ENCODE measurements at places on chromosomes 16 and 17.

GRCh38 chr17:16507918-16508533 lies 16.0 kb upstream of the LRRC75A start:
- no peak for DNase-seq

DNA sequence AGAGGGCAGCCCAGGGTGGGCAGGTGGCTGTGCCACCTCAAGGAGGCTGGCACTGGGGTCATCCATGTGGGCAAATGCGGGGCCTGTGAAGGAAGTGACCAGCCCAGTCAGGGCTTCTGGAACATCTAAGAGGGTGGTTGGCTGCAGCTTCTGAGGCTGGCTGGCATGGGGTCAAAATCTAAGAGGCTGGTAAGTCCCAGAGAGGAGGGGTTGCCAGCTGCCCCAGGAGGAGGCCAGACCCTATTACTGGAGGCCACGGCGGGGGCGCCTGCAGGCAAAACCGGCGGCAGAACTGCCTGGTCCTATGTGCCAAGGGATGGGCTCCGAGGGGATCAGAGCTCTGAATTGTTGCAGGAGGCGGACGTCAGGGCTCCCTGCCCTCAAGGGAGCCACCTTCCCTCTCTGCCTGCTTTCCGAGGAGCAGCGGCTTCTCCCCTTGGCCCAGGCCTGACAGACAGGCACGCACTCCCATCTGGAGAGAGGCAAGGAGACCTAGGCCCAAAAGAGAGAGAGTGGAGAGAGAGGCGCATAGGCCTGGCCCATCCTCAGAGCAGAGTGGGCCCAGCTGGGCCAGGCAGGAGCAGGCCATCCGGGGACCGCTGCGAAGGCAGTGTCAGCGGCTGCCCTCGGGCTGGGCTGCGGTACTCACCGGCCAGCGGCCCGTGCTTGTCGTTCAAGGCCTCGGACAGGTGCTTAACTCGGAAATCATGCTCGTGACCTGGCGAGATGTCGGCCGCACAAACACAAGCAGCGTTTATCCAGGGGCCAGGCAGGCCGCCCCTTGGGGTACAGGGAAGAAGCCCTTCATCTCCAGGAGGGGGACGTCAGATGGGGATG lies 10.9 kb downstream of the ZACN start:
- no peak for DNase-seq

- DNase-seq = no peak
Measured at GRCh38 chr16:89993971-89994370, 25.3 kb downstream of the DBNDD1 start.

DNA sequence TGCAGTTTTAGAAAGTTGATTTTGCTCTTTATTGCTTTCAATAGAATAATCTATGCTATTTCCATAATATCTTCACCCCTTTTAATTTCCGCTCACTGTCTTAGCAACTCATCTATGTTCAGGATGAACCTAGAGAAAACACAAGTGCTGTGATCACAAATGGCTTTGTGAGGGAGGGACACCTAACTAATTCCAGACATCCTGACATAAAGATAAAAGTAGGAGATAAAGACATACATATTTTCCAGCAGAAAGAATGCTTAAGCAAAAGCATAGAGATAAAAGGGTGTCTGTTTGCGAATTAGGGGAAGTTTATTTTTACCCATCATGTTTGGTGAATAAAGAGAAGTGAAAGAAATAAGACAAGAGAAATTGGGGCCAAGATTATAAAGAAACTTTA lies 254.2 kb downstream of the KCNJ2 start:
- no peak for DNase-seq

DNA sequence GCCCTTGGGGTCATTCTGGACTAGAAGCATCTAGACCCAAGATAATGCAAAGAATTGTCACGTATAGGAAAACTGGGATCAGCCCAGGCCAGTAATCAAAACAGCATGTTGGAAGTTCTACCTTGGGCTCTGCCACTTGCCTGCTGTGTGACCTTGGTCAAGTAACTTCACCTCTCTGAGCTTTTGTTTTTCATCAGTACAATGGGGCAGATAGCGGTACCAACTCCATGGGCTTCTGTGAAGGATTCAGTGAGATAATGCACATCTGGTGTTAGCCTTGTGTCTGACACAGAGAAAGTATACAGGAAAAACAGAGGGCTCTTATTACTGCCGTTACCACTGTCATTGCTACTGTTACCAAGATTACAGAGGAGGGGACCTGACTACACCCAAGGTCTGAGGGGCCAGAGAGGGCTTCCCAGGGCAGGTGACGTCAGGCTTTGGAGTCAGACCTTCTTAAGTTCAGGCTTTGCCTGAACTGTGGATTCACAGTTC lies 24.6 kb downstream of the CMIP start:
- DNase-seq = no peak

DNA sequence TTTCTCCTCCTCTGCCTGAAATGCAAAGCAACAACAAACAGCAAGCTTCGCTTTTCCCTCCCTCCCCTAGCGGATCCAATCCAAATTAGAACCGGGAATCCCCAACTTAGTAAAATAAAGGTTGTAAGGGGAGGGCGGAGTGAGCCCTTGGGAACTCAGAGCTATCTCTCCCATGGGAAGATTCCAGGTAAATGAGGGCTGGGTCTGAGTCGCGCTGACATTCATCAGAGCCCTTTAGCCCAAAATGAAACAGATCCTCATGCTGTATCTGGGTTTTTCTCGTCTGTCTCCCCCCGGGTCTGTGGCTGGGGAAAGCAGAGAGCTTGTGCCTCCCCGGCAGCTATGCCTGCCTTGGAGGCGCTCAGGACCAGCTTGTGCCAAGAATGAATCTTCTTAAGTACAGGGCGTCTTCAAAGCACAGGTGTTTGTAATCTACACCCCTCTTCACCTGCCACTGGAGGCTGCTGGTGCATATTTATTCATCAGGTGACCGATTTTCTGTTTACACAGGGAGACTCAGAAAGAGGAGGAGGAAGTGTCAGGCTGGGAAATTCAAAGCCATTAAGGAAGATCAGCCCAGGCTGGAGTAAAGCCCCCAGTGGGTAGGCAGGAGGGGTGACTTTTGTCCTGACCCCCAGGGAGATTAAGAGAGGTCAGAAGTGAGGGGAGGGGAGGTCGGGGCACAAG lies 55.0 kb upstream of the GSE1 start:
- DNase-seq = no peak

- peak; percentile 91 for DNase-seq
Measured at GRCh38 chr16:2023092-2024031, 3.3 kb upstream of the NHERF2 start.

GRCh38 chr16:68733570-68733969 lies 3.5 kb upstream of the CDH1 start:
- no peak for DNase-seq

DNA sequence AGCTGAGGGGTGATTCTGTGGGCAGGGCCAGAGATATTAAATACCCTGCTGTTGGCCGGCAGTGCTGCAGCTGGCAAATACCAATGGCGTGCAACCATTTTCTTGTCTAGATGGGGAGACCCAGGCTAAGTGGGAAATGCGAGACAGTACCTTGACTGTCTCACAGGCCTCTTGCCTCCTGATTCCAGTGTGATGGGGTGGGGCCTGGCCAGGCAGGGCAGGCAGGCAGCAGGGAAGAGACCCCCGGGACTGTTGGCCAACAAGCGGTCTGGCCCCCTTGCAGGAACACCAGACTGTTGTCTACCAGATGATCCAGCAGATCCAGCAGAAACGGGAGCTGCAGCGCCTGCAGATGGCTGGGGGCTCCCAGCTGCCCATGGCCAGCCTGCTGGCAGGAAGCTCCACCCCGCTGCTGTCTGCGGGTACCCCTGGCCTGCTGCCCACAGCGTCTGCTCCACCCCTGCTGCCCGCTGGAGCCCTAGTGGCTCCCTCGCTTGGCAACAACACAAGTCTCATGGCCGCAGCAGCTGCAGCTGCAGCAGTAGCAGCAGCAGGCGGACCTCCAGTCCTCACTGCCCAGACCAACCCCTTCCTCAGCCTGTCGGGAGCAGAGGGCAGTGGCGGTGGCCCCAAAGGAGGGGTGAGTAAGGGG lies 5.7 kb upstream of the CISD3 start:
- DNase-seq = no peak

GRCh38 chr17:64653985-64654355 lies 8.1 kb downstream of the SMURF2 start:
- no peak for DNase-seq

DNA sequence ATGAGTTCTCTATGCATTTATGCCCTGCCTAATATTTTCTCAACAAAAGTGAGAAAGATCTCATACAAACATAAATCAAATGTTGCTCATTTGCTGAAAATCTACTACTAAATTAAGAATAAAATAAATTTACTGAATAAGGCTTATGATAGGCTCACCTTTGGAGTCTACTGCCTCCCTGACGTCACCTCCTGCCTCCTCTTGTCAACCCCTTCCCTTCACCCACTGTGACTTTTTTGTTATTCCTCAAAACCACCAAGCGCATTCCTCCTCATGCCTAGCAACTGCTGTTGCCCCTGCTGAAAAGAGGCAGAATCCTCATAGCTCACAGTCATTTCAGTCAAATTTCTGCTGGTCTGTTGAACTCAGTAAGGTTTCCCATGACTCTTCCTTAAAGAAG lies 2422.2 kb downstream of the TP53TG3F start:
- DNase-seq = no peak

DNA sequence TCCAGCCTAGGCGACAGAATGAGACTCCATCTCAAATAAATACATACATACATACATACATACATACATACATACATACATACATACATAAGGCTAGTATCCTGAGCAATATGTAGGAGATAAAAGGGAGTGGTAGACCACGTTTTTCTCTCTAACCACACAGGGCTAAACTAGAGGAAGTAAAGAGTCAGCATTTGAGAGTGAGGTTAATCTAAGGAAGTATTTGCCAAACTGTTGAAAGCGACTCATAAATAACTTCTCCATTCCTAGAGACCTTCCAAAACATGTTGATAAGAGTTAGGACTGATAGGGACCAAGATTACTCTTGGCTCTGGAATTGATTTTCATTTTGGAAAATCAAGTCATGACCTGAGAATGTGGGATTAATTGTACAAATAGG lies 68.9 kb downstream of the NEUROD2 start:
- no peak for DNase-seq

DNA sequence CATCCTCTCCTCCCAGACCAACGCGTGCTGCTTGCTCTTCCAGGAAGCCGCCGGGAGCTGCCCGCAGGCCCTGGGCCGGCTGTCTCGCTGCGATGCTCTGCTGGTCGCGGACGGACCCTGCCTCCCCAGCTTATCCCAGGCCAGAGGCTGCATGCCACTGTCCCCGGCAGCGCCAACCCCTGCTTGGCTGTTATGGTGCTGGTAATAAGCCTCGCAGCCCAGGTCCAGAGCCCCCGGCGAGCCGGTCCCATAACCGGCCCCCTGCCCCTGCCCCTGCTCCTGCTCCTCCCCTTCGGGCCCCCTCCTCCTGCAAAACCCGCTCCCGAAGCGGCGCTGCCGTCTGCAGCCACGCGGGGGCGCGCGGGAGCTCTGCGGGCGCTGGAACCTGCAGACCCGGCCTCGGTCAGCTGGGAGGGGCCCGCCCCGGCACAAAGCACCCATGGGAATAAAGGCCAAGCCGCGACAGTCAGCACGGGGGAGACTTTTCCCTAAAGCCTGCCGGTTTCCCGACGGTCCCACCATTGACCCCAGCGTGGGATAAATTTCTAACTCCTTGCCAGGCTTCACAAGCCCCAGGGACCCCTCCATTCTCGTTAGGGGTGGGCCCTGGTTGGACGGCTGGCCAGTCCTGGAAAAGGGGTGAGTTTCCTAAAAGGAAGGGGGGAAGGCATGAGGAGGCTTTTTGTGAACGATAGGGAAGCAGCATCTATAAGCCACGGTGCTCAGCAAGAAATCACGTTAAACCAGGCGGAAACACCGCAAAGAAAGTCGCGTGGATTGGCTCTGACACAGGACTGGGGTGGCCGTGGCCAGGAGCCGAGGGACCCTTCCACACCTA lies 11.2 kb downstream of the ENPP7 start:
- DNase-seq = peak; percentile 76

- DNase-seq = no peak
Measured at GRCh38 chr16:80819988-80820387, 15.6 kb upstream of the CDYL2 start.

DNA sequence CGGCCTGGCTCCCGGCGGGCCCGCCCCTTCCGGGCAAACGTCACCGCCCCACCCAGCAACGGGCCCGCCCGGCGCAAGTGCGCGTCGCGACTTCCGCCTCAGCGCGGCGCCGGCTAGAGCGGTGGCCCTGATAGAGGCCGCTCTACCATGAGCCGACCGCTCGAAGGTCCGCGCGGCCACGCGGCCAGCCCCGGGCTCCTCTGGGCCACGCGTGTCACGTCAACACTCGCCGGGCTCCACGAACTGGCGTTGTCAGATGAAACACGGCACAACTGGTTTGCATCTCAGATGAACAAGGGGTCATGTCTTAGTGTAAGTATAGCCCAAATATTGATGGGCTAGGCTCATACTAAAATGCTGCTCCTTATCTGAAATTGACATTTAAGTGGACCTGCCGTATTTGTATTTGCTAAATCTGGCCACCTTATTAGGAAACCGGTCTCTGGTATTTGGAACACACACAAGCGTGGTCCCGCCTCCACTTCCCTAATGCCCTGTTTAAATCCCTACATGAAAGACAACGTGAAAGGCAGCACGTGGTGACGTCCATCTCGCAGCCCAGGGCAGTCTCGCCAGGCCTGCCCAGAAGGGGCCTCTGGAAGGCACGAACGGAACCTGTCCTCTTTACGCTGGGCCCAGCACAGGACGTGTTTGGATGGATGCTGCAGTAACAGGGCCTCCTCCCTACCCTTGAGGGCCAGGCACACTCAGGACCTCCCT lies at the start of gene ZNF598:
Gene ZNF598, minus strand, starts transcription at position 31 of the 720 bp plus-strand sequence.
- DNase-seq = no peak

DNA sequence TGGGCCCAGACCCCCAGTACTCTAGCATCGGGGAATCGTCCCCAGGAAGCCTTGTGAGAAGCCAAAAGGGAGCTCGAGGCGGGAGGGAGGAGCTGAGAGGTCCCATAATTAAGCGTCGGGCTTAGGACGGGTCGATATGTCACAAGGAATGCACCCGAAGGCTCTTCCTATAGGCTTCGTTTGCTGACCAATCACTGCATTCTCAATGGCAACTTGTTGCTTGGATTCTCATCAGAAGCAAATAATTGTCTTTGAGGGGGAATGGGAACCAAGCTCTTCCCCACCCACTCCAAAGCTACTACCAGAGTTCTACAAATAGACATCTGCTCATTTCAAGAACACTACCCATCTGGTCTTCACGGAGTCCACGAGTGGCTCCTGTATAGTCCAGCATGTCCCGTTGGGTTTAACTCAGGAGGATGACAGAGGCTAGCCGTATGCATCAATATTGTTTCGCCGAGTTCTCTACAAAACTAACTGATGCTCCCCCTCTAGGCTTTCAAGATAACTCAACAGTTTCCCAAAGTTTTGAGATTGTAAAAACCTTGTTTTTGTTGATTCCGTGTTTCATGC lies 628 bp upstream of the BLMH start:
- DNase-seq = no peak

DNA sequence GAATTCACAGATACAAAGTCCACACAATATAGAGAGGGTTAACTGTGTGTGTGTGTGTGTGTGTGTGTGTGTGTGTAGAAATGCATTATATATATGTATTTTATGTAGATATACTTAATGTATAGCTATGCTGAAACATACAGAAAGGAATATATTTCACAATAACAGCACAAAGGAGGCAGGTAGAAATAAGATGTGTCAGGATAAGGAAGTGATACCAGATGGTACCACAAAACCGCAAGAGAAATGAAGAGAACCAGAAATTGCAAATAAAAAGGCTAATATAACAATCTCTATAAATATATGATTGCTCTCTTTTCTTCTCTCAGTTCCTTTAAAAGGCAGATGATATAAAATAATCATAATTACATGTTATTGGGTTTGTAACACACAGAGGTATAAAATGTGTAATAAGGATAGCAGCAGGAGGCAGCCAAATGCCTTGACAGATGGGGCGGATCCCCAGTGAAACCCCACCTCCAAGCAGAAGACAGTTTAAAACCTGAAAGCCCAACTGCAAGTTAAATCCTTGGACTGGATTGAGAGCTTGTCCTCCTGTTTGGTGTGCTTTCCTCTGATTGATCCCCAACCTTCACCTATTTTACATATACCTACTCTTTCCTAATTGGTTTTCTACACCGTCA lies 365.4 kb upstream of the C16orf82 start:
- DNase-seq = no peak
